ENCODE measurements at places on chromosomes 3 and 15. TPM values are rescaled to one million over a fixed set of nuclear protein-coding genes. Genes with fewer than 3 reads are reported as not detected.

ANKRD63 gene
- total RNA-seq, result 0.72 TPM

C3orf38 gene
- total RNA-seq, result 14.3 TPM

FRG2C gene
- total RNA-seq, result not detected

FAM131A gene
- 30.1 TPM for total RNA-seq

SERPINI2 gene
- not detected for total RNA-seq

ITIH1 gene
- 0.31 TPM for total RNA-seq

MITF gene
- total RNA-seq, result 10.8 TPM

LINGO1 gene
- total RNA-seq, result 18.2 TPM

TUSC2 gene
- 35.3 TPM for total RNA-seq

CA12 gene
- total RNA-seq, result 0.74 TPM

LRRN1 gene
- total RNA-seq, result 0.13 TPM

SH3GL3 gene
- total RNA-seq, result not detected

DNA sequence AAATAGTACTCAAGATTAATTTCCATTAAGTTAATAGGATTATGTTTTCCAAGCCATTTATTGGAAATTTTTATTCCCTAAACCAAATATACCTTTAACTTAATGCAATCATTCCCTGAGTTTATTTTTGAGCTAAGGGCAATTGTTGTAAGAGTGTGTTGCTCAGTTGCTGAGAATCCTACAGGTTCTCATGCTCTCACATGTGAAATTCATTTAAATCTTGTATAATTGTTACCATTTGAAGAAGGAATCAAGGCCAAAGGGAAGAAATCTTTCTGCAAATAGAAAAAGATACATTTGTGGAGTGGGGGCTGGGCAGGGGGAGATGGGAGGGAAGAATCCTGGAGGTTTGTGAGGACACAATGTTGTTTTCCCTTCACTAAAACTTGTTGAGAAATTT is 202.7 kb upstream of the STRIT1 start:
- no peaks in the 10 kb centered on the region for H3K27me3 ChIP-seq
- H3K4me1 ChIP-seq, result no peaks in the 10 kb centered on the region
- no peak for DNase-seq
- no peak overlapping the region for H3K27ac ChIP-seq
- no peak overlapping the region for H3K4me3 ChIP-seq

GRCh38 chr15:36370731-36371112 is 208.7 kb upstream of the CDIN1 start:
- H3K4me1 ChIP-seq, result no peaks in the 10 kb centered on the region
- no peak overlapping the region for H3K4me3 ChIP-seq
- no peaks in the 10 kb centered on the region for H3K36me3 ChIP-seq
- no peak for DNase-seq
- H3K27me3 ChIP-seq, result no peaks in the 10 kb centered on the region

GRCh38 chr3:150877303-150877702 is 27.9 kb downstream of the MINDY4B start:
- H3K4me1 ChIP-seq, result no peaks in the 10 kb centered on the region
- no peak overlapping the region for H3K27ac ChIP-seq
- peaks cover 25% of the 10 kb centered on the region for H3K27me3 ChIP-seq
- no peak overlapping the region for H3K4me3 ChIP-seq
- no peaks in the 10 kb centered on the region for H3K36me3 ChIP-seq

- H3K27ac ChIP-seq, result no peak overlapping the region
- H3K27me3 ChIP-seq, result 0 out of 2 replicates have a peak, but pooled peaks cover 2% of the 10 kb centered on the region
- no peaks in the 10 kb centered on the region for H3K4me1 ChIP-seq
- no peak overlapping the region for H3K4me3 ChIP-seq
Measured at GRCh38 chr15:96460106-96460505, 129.6 kb downstream of the NR2F2 start.

DNA sequence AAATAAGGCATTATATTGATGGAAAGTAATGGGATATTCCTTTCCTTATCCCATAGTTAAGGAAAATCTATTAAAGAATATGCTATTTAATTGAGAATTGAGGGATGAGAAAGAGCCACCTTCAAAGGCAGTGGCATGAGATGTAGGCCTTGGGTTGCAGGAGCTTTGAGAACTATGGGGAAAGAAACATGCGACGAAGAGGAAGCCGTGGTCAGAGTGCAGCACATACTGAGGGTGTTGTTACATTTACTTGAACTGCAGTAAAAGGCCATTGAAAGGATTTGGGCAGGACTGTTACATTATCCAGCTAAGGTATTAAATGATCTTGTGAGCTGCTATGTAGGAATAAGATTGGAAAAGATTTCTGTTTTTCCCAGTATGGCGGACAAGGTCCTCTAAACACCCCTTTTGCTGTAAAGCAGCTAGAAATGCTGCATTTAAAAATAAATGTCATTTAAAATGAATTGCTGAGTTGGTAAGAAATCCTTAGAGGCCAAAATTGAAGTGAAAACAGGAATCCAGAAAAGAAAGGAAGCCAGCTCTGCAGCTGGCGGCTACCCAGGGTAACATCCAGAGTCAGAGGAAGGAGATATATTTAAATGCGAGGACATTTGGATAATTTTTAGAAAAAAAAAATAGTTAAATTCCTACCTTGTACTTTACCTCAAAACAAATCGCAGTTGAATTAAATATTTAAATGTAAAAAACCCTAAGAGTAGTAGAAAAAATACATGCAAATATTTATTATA is 61.7 kb downstream of the IL1RAP start:
- no peaks in the 10 kb centered on the region for H3K36me3 ChIP-seq
- no peak overlapping the region for H3K4me3 ChIP-seq
- no peaks in the 10 kb centered on the region for H3K4me1 ChIP-seq
- H3K27me3 ChIP-seq, result no peaks in the 10 kb centered on the region

- H3K27me3 ChIP-seq, result no peaks in the 10 kb centered on the region
- no peak overlapping the region for H3K4me3 ChIP-seq
- no peak overlapping the region for H3K27ac ChIP-seq
- H3K4me1 ChIP-seq, result peaks cover 27% of the 10 kb centered on the region
Measured at GRCh38 chr15:31335989-31336592, 9.5 kb downstream of the KLF13 start.

DNA sequence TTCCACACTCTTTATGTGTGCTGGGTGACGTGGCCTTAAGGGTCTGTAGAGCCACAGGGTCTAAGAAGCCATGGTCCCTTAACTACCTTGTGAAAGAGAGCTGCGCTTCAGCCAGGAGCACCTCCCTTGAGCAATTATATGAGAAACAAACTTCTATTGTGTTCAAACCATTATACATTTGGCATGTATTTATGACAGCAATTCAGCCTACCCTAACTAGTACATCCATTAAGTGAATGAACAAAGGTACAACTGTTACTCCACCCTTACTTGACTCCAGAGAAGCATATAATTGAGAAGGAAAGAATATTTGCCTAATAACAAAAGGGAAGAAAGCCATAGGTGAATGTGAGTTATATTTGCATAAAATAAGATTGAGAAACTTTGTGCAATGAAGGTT is 69.8 kb upstream of the BOC start:
- H3K36me3 ChIP-seq, result no peaks in the 10 kb centered on the region
- H3K27ac ChIP-seq, result no peak overlapping the region
- H3K4me3 ChIP-seq, result no peak overlapping the region
- no peaks in the 10 kb centered on the region for H3K4me1 ChIP-seq

DNA sequence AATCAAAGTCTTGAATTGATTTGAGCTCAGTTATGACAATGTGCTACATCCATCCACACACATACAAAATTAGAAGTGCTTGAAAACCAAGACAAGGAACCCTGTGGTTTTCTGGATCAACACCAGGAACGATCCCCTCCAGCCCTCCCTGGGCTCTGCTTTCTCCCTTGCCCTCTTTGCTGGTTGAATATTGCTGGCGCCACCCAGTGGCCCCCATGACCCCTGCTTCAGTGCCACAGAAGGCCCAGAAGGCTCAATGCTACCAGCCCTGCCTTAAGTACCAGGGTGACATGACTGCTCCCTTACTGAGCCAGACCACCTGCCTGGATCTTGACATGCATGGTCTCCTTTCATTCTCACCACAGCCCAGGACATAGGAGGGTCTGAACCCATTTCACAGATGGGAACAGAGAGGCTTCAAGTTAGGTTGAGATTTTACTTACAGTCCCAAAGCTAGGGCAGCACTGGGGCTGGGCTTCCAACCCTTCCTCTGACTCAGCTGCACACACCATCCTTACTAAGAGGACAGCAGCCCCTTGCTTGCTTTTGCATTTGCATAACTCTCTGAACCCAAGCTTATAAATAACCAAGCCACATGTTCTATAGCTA is 15.0 kb downstream of the IL12A start:
- no peaks in the 10 kb centered on the region for H3K27me3 ChIP-seq
- H3K27ac ChIP-seq, result no peak overlapping the region
- no peaks in the 10 kb centered on the region for H3K4me1 ChIP-seq
- DNase-seq, result peak; percentile 50

DNA sequence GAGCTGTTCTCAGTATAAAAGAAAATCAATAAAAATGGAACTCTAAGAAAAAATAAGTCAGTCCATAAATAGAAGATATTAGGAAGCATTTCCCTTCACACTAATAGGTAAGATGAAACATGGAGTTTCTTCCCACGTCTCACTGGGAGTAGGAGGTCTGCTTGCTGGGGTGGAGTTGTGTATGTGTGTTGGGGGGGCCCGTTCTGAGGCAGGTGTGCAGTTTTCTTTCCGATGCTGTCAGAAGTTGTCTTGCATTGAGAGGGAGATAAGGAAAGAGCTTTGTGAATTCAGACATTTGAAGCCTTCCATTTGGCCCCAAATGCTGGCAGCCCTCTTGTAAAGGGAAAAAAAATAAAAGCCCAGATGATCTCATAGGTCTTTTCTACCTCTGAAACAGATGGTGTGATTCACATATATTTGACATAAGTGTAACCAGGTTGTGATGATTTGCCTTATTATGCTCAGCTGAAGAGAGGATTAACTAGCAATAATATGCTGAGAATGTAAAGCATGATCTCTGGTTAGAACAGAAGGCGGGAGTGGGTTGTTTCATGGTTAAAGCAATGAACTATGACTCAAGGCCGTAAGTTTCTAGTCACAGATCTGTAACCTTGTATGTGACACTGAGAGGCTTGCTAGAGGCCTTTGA is 8.8 kb downstream of the RASGRP1 start:
- H3K4me1 ChIP-seq, result no peaks in the 10 kb centered on the region
- DNase-seq, result no peak
- H3K27ac ChIP-seq, result no peak overlapping the region
- H3K36me3 ChIP-seq, result no peaks in the 10 kb centered on the region
- H3K27me3 ChIP-seq, result peaks cover 14% of the 10 kb centered on the region

GRCh38 chr15:97081666-97082226 is 751.2 kb downstream of the NR2F2 start:
- no peak for DNase-seq
- H3K4me3 ChIP-seq, result no peak overlapping the region
- no peaks in the 10 kb centered on the region for H3K36me3 ChIP-seq
- no peaks in the 10 kb centered on the region for H3K4me1 ChIP-seq
- H3K27me3 ChIP-seq, result no peaks in the 10 kb centered on the region
- H3K27ac ChIP-seq, result no peak overlapping the region

DNA sequence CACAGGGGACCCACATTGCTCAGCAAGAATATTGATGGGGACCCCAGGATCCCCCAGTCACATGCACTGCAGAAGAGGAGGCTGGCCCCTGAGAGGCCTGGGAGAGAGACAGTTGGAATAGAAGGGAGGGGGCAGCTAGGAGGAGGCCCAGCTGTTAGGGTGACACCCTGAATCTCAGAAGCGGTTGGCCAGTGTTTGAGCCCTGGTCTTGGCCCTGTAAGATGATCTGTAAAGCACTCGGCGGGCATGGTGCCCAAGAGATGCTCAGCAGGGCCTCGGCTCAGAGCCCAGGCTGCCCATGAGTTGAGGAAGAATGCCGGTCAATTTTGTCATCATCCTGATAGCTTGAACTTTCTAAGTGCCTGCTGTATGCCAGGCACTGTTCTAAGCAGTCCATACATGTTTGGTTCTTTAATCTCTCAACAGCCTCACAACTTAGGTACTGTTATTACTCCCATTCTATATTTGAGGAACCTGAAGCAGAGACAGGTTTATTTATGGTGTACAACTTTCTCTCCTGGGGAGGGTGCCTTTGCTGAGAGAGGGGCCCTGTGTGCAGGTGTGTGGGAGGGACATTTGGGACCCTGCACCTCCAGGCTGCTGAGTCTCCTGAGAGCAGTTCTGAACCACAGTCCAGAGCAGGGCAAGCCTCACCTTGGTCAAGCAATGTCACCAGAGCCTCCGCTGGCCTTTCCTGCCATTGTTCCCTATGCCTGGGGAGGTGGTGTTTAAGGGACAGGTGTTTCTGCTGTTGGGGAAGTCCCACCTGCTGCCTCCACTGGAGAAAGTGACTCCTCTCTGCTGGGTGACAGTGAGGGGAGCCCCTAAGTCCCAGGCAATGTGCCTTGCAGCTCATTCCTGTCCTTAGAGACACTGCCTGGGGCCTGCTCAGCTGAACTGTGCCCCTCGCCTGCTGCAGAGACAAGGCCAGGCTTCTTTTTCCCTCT is 26.0 kb downstream of the SLC6A6 start:
- no peak overlapping the region for H3K4me3 ChIP-seq
- DNase-seq, result no peak
- no peaks in the 10 kb centered on the region for H3K27me3 ChIP-seq
- H3K4me1 ChIP-seq, result peaks cover 90% of the 10 kb centered on the region
- H3K27ac ChIP-seq, result peak overlapping the region; percentile 44
- no peaks in the 10 kb centered on the region for H3K36me3 ChIP-seq

GRCh38 chr3:105728771-105729312 is 140.0 kb downstream of the CBLB start:
- H3K36me3 ChIP-seq, result no peaks in the 10 kb centered on the region
- no peak overlapping the region for H3K4me3 ChIP-seq
- DNase-seq, result no peak
- no peak overlapping the region for H3K27ac ChIP-seq
- H3K4me1 ChIP-seq, result no peaks in the 10 kb centered on the region
- no peaks in the 10 kb centered on the region for H3K27me3 ChIP-seq

- DNase-seq, result no peak
- H3K36me3 ChIP-seq, result no peaks in the 10 kb centered on the region
- no peak overlapping the region for H3K27ac ChIP-seq
- H3K27me3 ChIP-seq, result no peaks in the 10 kb centered on the region
Measured at GRCh38 chr3:66355394-66355793, 134.6 kb downstream of the SLC25A26 start.

- H3K36me3 ChIP-seq, result no peaks in the 10 kb centered on the region
- no peak for DNase-seq
- peaks cover 27% of the 10 kb centered on the region for H3K27me3 ChIP-seq
- H3K4me1 ChIP-seq, result peaks cover 13% of the 10 kb centered on the region
- H3K27ac ChIP-seq, result no peak overlapping the region
- no peak overlapping the region for H3K4me3 ChIP-seq
Measured at GRCh38 chr15:81115054-81115939, 18.8 kb upstream of the CFAP161 start.
